CD4-positive, alpha-beta T cell (primary cell): ENCODE measurements at places on chromosomes 13 and 19.

DNA sequence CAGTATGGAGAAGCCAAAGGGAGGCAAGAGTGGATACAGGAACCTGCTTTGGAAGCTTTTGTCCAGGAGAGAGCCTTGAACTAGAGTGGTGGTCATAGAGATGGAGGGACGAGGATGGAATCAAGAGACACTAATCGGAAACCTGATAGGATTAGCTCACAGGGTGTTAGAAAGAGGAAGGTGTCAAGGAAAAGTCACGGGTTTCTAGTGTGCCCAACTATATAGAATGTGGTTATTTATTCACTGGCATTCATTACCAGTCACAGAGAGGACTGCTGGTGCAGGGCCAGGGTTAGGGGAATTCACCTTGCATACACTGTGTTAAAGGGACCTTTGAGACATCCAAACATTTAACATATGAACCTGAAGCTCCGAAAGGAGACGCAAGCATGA is 43.4 kb upstream of the URAD start:
- H3K4me1 ChIP-seq = peaks cover 3% of the 10 kb centered on the region
- DNase-seq = no peak
- H3K27me3 ChIP-seq = peaks cover 4% of the 10 kb centered on the region

DNA sequence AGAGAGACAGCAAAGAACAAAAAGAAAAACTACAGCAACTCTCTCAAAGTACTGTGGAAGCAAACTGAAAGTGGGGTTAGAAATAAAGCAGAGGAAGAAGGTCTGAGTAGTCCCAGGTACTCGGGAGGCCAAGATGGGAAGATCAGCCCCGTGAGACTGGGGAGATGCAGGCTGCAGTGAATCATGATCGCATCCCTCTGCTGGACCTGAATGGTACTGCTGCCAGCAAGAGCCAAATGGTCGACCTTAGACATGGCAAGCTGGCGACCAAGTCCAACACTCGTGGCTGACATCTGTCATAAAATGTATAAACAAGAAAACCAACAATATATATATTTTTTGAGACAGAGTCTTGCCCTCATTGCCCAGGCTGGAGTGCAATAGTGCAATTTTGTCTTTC is 33.7 kb upstream of the ZNF724 start:
- no peaks in the 10 kb centered on the region for H3K36me3 ChIP-seq
- no peak overlapping the region for H3K27ac ChIP-seq
- H3K4me1 ChIP-seq = peaks cover 2% of the 10 kb centered on the region
- peak; percentile 83 for DNase-seq
- H3K4me3 ChIP-seq = no peak overlapping the region

DNA sequence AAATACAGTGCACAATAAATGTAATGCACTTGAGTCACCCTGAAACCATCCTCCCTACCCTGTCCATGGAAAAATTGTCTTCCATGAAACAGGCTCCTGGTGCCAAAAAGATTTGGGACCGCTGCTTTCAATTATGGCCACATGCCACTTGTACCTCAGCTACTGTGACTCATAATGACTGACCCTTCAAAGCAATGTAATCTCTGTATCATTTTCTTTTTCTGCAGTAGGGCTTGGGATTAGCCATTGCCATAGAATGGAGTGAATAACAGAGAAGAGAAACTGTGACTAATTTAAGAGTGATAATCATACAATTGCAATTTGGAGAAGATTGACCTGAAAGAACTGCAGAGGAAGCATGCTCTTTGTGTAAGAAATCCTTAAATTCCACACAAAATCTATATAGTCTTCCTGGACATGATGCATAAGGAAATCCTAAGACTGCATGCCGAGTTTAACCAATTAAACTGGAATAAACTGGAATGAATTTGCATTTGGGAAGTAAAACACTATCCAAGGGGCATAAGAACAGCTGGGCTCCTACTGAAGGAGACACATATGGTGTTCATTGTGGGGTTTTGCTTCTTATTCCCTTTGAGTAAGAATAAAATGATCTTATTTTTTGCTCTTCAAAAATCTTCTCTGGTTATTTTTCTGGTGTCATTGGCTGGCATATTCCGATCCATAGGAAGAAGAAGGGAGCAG is 59.5 kb upstream of the SLC7A1 start:
- H3K36me3 ChIP-seq = no peaks in the 10 kb centered on the region
- H3K4me1 ChIP-seq = no peaks in the 10 kb centered on the region
- no peak for DNase-seq
- H3K27me3 ChIP-seq = no peaks in the 10 kb centered on the region
- H3K4me3 ChIP-seq = no peak overlapping the region

GRCh38 chr19:39325778-39326665 is 5.4 kb upstream of the LRFN1 start:
- no peak overlapping the region for H3K27ac ChIP-seq
- no peaks in the 10 kb centered on the region for H3K27me3 ChIP-seq
- peaks cover 46% of the 10 kb centered on the region for H3K4me1 ChIP-seq
- H3K4me3 ChIP-seq = no peak overlapping the region
- H3K36me3 ChIP-seq = peaks cover 47% of the 10 kb centered on the region

DNA sequence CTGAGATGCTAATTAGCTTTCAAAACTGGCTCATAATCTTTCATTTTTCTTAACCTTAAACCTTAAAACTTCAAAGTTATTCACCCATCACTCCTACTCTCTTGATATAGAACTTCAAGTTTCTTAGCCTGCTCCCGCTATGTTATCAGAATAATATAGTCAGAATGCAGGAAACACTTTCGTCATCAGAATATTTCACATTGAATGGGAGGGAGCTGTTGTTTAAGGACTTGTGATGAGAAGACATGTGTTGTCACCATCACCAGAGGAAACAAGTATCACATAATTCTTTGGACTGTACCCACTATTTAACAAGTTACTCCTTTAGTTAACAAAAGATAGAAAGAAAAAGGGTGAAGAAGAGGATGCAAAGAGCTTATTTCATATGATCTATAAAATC is 65.0 kb upstream of the FNDC3A start:
- no peaks in the 10 kb centered on the region for H3K4me1 ChIP-seq
- H3K4me3 ChIP-seq = no peak overlapping the region
- H3K36me3 ChIP-seq = no peaks in the 10 kb centered on the region
- no peak for DNase-seq
- no peaks in the 10 kb centered on the region for H3K27me3 ChIP-seq
- no peak overlapping the region for H3K27ac ChIP-seq
